Glomerular endothelial cell (primary cell): ENCODE measurements at places on chromosomes 3 and 15. TPM values are rescaled to one million over a fixed set of nuclear protein-coding genes. Genes with fewer than 3 reads are reported as not detected.

Gene RGMA
- total RNA-seq: 0.15 and 0.35 TPM in 2 replicates

Gene ACP3
- total RNA-seq: not detected in 2 replicates

DNA sequence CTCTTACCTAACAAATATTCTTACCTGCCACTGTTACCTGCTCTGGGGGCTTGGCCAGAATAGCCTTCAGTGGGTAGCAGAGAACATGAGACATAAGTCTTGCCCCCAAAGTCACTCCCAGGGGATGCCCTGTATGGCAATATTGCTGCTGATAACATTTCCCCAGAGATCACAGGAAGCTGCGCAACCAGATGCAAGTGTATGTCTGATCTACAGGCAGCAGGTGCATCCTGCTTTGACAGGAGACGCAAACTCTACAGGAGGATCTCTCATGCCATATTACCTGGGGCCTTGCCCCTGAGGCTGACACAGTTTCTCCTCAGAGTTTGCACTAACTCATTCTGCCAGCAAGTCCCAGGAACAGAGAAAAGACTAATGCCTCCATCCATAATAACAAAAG is 174.4 kb upstream of the LPP start:
- DNase-seq: no peak

DNA sequence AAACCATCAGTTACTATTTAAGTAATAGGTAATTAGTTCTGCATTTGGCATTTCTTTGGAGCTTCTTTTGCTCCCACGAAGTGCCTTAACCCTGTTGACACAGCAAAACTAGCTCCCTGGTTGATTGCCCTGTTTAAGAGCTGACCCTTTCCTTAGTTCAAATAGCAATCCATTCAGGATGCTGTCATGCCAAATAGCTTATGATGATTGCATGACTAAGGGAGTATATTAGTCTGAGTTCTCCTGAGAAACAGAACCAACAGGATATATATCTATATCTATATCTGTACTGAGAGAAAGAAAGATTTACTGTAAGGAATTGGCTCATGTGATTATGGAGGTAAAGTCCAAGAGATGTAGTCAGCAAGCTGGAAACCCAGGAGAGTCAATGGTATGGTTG is 50.3 kb upstream of the SPRED1 start:
- DNase-seq: no peak
